Stimulated activated CD4-positive, alpha-beta T cell treated with anti-CD3 and anti-CD28 coated beads, Interleukin-4, amount 100 ng/mL, for 1 hour (primary cell): ENCODE measurements at places on chromosomes 1 and 21.

GRCh38 chr1:84795213-84795612, 97.8 kb downstream of the LPAR3 start:
- DNase-seq, result no peak

DNA sequence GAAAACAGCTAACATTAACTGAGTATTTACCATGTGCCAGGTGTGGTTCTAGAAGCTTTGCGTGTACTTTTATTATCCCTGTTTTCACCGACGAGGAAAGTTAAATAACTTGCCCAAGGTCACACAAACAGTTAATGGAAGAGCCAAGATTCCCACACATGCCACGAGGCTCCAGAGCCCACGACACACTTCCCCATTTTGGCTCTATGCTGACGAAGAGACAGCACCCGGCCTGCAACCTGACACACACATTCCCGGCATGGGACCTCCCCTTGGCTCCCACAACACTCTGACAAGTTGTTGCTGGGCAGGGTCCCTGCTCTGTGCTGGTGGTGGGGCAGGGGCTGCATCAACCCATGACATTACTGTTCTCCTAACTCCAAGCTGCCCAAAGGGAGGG, 52.8 kb downstream of the RAP1GAP start:
- DNase-seq, result no peak

GRCh38 chr1:66381621-66382275, 152.2 kb upstream of the SGIP1 start:
- DNase-seq, result no peak

- DNase-seq, result no peak
Measured at GRCh38 chr1:165844114-165844798, 16.8 kb downstream of the UCK2 start.

DNA sequence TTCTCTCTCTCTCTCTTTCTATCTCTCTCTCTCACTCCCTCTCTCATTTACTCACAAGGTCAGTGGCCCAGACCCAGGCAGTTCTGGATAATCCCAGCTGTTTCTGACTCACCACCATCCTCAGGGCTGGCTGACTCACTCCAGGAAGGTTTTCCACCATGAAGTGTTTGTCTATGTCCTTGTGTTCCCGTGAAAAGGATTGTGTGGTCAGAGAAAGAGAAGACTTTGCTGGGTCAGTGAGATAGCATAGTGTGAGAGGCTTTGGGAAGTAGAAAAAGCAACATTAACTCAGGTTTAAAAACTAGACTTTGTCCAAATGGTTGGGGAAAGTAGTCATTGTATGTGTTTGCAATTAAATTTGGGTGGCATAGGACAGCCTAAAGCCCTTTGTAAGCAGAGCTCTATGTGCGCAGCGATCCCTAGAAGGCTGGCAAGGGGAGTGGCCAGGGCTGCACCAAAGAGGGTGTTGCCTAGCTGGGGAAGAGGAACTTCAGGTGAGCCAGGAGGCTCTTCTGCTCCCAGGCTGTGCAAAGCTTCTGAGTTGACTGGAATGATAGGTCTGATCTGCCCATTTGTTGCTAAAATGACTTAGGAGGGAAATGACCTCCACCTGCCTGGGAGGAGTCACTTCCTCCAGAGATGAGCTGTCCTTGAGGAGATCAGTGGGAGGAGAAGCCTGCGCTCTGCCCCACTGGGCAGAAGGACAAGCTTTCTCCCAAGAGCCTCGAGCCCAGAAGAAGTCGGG, 4.9 kb upstream of the CAPN2 start:
- no peak for DNase-seq

- DNase-seq, result no peak
Measured at GRCh38 chr1:15525050-15526020, 1.3 kb upstream of the DNAJC16 start.

GRCh38 chr1:169361281-169361680, 6.3 kb downstream of the NME7 start:
- no peak for DNase-seq

DNA sequence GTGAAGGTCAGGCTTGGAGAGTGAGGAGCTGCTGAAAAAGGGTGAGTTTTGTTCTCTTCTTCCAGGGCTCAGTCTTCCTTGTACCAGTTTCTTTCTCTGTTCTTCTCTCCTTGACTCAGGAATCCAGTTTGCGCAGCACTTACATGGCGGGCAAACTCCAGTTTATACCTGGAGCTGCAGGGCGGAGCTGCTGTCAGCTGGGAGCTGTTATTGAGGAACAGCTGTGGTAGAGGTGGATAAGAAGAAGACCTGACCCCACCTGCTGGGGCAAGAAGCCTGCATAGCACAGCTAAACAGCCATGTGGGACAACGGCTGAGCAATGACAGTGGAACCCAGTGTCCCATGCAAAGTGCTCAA, 46.2 kb downstream of the GALNT2 start:
- DNase-seq, result no peak

DNA sequence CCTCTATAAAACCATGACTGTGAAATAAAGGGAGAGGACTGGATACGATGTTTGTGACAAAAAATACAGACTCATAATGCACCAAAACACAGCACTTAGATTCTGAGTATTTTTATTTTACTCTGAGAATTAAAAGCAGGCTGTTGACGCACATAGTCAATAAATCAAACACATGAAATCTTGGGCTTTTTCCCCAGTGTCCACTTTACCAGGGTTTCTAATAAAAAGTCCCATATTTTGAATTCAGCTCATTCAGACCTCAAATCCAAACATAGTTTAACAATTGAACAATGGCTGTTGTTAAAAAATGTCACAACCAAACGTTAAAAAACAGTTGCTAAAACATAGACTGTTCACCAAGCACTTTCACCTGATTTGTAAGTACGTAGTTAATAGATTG, 553.4 kb downstream of the LTN1 start:
- DNase-seq, result no peak

DNA sequence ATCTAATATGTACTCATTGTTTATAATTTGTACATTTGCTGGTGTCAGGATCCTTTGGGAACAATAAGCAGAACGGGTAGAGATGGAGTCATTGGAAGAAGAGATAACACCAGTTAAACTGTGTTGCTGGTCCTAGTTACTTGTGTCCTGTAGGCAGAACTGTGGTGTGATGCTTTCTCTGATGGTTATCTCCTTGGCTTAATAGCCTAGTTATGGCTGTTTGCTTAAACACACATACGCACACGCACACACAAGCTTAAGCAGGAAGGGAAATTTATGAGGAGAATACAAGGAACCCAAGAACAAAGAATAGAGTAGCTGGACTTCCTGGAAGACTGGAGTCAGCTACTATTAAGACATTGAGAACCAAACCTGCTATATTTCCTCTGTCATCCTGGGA, 5.7 kb upstream of the PKN2 start:
- DNase-seq, result no peak

DNA sequence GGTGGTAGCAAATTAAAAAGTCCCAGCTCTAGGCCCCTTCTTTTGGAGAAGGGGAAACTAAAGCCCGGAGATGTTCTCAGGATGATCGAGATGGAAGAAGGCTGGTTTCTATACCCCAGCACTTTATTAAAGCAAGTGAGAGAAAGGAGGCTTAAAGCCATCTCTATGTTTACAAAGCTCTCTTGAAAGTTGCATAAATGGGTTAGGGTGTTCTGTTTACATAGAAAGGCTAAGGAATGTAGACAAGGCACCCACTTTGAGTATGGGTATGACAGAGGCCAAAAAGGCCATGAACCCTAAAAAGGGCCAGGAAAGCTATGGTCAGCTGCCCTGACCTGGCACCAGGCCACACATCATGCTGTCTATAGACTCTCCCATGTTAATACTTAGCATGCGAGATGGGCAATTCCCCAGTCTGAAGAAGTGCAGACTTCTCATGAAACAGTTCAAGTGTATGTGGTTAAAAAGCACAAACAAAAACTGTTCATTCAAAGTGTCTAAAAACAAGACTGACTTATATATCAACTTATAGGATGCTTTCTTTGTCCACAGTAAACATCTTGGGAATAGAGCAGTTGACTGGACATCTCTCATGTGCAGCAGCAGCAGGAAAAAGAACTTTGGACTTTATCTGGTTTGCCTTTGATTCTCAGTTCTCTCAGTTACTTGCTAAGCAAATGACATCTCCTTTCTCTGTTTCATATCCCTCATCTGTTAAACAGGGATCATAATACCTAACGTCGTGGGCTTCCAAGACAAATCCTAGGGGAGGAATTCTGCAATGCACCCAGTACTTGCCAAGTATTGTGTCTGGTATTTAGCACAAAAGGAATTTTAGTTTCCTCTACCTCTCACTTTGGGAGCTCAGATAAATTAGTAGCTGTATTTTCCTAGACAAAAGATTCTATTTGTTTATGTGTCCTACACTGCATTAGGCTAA, 521.6 kb downstream of the PLPP3 start:
- DNase-seq, result no peak

DNA sequence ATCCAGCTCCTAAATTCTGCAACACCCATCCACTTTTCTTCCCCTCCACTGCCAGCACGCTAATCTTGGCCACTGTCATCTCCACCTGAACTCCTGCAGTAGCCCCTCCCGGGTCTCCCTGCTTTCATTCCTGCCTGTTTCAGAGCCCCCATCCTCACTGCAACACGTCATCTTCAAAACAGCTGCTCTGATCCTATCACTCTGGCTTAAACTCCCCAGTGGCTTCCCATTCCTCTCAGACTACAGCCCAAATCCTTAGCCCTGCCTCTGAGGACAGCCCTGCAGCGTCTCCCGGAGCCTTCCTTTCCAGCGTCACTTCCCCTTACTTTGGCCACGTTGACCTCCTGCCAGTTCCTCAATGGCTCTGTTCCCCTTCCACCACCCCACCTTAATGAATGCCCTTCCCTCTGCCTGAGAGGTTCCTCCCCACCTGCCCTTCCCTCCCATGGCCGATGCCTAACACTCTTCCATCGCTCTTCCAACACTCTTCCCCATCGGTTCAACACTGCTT, 22.9 kb upstream of the IFNAR2 start:
- DNase-seq, result no peak

- no peak for DNase-seq
Measured at GRCh38 chr21:41848958-41849580, 30.1 kb downstream of the PRDM15 start.
